ENCODE measurements at places on chromosomes 5 and 9.

DNA sequence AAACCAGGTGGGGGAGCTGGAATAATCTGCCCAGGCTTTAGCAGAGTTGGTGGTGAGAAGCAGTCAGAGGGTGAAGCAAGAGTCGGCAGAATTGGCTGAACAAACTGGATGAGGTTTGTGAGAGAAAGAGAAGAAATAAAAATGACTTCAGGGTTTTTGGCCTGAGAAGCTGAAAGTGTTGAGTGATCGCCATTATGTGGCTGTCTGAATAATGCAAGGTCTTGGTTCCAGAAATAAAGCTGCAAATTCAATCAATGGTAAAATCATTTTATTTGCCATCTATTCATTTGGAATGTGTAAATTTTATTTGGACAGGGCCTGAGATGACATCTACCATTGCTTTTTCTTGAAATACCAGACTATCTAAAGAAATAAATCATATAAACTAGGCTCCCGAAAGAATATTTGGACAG, 50.4 kb upstream of the DAB2 start:
- no peak for DNase-seq

GRCh38 chr5:113510836-113511451, 2.5 kb upstream of the YTHDC2 start:
- no peak for DNase-seq

DNA sequence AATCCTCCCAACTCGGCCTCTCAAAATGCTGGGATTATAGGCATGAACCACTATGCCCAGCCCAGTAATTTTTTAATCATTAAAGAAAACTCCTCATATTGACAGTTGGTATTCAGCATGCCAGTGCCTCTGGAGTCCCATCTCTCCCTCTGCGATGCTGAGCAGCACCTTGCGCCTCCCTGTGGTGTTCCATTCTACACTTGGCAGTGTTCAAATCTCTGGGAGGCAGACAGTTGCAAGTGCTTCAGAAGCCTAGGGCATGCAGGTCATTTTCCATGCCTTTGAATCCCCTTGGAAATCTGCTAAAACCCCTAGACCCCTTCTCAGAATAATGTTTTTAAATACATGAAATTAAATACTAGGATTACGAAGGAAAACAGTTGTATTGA, 41.3 kb downstream of the GARNL3 start:
- DNase-seq: no peak

- no peak for DNase-seq
Measured at GRCh38 chr5:1879292-1880263, 3.1 kb downstream of the IRX4 start.

GRCh38 chr5:177456976-177457851, 10.6 kb downstream of the PRR7 start:
- DNase-seq: no peak

Measured in stimulated activated CD4-positive, alpha-beta T cell treated with anti-CD3 and anti-CD28 coated beads, TNF-alpha, amount 100 ng/mL, for 24 hours (primary cell).